Stimulated activated CD8-positive, alpha-beta memory T cell treated with anti-CD3 and anti-CD28 coated beads, Interleukin-12 subunit alpha, Interleukin-12 subunit beta, amount 100 ng/mL, for 1 hour (primary cell): ENCODE measurements at places on chromosomes 1 and 21.

GRCh38 chr1:3530926-3531818 lies 76.7 kb downstream of the ARHGEF16 start:
- DNase-seq: peak; percentile 63

GRCh38 chr1:194367121-194367520 lies 1180.7 kb upstream of the B3GALT2 start:
- DNase-seq: no peak

- no peak for DNase-seq
Measured at GRCh38 chr21:38293765-38294164, 37.0 kb downstream of the KCNJ15 start.

- no peak for DNase-seq
Measured at GRCh38 chr1:93029317-93029716, 49.8 kb upstream of the MTF2 start.

- DNase-seq: no peak
Measured at GRCh38 chr1:53381790-53382401, 54.0 kb upstream of the LRP8 start.

DNA sequence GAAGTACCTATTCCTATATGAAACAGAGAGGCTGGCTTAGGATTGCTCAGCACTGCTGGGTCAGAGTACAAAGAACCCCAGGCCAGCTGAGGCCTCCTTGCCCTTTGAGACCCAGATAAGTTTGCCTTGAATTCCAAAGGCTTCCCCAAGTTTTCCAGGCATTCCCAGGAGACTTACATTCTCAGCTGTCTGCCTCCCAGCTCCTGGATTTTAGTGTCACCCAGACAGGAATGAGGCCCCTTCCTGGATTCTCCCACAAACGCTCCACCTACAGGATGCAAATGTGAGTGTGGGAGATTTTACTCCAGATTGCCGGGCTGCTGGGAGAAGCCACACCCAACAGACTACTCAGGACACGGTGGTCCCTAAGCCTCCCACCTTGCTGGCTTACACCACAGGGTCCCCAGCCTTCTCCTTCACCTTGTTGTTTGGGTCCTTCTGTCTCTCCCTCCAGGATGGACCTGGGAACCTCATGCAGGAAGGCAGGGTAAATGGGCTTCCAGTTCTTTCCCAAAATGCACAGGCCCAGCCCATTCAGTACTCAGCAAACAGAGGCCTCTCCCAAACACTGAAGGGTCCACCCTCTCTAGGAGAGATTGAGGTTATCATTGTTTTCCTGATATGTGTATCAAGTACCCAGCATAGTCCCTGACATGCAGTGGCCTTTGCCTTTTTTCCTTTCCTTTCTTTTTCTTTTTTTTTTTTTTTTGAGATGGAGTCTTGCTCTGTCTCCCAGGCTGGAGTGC lies 10.6 kb downstream of the RHBG start:
- no peak for DNase-seq

- DNase-seq: no peak
Measured at GRCh38 chr1:222938986-222939385, 124.1 kb downstream of the DISP1 start.

- DNase-seq: no peak
Measured at GRCh38 chr21:35223480-35224156, 174.5 kb upstream of the RUNX1 start.

GRCh38 chr1:55775007-55775406 lies 559.8 kb upstream of the USP24 start:
- DNase-seq: no peak

GRCh38 chr1:186873687-186874086 lies 44.9 kb downstream of the PLA2G4A start:
- DNase-seq: no peak

DNA sequence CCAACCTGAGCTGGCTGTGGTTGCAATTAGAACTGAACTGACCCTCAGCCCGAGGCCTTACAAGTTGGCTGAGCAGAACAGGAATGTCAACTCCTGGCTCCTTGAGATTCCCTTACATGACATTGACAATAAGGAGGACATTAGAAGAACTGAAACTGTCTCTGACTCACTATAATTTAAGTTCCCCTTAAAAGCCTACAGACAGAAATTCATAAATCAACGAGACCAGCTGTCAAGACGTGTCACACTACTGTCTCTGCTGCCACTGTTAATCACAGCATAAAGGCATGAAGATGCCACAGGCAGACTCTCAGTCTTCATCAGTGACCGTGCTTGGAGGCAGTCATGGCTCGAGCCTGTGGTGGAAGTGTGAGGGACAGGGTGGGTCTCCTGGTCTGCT lies 168.8 kb downstream of the GABPA start:
- no peak for DNase-seq

- DNase-seq: no peak
Measured at GRCh38 chr1:203425663-203425975, 50.0 kb upstream of the PRELP start.

- no peak for DNase-seq
Measured at GRCh38 chr1:155003227-155003765, 694 bp downstream of the ZBTB7B start.

DNA sequence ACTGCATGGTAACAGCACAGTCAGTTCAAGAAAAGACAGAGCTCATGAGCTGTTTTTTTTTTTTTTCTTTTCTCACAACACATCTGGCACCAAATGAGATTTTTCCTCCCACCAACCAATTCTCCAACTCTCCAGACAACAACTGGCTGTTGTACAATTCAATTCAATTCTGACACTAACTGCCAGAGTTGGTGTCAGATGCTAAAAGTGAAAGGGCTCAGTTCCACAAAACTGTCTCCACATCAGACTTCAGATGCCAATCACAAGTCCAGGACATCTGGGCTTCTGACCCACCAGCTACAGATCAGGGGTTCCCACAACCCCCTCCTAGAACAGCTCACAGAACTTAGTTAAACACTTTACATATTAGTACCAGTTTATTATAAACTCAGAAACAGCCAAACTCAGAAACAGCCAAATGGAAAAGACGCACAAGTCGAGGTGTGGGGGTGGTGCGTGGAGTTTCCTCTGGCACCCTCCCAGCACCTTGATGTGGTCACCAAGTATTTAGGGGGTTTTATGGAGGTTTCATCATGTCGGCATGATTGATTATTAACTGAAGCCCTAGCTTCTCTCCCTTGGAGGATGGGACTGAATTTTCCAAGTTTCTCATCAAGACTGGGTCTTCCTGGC lies 39.2 kb upstream of the LRRC8D start:
- peak; percentile 47 for DNase-seq

DNA sequence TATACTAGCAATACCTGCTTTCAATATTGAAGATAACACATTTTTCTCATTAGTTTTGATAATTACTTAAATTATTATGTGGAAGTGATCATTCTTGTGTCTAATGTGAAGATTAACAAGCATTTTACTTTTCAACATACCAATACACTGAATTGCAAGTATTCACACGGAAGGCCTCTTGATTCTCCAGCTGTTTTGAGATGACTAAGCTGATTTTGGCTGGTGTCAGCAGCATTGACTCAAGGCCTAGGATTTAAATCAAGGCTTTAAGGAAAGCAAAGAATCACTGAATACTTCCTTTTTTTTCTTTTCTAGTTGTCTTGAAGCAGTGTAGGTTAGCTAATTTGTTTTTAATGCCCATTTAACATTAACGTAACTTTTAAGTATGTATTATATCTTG lies 373.7 kb downstream of the SRGAP2C start:
- no peak for DNase-seq

GRCh38 chr1:2163205-2163604 lies 31.4 kb downstream of the FAAP20 start:
- DNase-seq: no peak

DNA sequence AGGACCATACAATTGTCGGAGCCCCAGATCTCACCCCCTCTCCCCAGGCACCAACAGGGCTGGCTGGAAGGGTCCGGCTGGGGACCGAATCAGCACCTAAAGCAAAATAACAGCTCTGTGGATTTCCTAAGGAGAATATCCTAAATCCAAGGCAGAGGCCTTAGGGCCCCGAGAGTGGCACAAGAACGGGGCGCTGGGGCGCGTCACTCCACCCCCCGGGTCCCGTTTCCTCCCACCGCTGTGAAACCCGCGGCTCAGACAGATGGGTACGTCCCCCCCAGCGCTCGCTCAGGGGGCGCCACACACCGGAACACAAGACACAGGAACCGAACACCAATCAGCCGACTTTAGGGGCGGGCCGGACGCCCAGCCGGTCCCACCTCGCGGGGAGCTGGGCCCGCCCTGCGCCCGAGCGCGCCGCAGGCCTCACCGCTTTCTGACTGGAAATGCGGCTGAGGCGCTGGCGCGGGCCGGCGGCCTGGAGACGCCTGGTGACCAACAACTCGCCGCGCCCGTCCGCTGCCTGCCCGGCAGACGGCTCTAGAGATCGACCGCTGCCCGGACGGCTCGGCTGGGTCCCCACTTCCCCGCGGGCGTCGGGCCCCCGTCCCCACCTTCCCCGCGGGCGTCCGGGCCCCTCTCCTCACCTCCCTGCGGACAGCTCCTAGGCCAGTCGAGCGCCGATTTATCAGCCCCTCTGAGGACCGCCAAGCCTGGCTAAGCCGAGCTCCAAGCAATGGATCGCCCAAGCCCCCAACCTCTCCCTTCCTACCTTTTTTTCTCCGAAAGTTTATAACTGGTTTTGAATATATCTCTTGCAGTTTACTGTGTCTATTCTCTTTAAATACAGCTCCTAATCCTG lies at the start of gene HFM1:
TSS of gene HFM1 (minus strand) at position 687 of the 862 bp plus-strand sequence. CDS start 3,755 bp downstream, outside the sequence.
- DNase-seq: peak; percentile 29

GRCh38 chr1:208766832-208767231 lies 522.6 kb upstream of the PLXNA2 start:
- no peak for DNase-seq

DNA sequence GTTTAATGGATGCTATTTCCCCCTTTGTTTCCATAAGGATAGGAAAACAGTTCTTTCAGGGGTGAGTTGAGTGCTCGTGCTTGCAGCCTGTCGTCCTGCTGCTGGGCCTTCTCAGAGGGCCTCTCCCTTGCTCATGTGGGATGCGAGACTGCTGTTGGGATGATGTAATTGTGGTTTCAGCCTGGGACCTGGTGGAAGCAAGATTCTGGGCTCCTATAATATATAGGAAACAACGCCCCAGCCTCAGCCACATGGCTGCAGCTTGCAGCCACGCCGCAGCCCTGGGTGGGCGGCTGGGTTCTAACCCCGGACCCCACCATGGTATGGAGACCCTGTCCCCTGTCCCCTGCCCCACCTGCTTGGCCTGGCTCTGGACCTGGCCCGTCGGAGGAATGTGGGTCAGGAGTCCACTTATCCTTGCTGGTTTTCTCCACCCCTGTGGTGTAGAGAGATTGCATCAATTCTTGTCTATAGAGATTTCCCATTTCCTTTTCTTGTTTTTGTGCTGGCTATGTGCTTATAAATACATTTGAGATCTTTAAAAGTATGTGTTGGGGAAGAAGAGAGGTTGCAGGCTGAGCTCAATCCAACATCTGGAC lies 357.8 kb downstream of the SIPA1L2 start:
- DNase-seq: no peak

DNA sequence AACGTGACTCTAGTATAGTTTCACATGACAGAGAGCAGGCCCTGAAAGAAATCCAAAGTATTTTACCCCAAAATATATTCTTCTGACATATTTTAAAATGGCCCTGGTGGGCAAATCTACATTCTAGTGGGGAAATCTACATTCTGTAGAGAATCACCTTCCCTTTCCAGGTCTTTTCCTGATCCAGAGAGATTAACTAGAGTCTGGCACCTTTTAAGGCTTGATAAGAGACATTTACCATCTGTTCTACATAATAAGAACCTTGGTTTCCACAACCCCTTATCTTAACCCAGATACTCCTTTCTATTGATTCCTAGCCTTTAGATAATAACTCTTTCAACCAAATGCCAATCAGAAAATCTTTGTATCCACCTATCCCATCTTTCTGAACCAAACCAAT lies 17.0 kb upstream of the L1TD1 start:
- DNase-seq: no peak

- DNase-seq: no peak
Measured at GRCh38 chr1:53367503-53368313, 39.8 kb upstream of the LRP8 start.

GRCh38 chr1:241688940-241689368 lies 36.9 kb downstream of the WDR64 start:
- no peak for DNase-seq

GRCh38 chr1:225258811-225259210 lies 169.0 kb downstream of the LBR start:
- no peak for DNase-seq

DNA sequence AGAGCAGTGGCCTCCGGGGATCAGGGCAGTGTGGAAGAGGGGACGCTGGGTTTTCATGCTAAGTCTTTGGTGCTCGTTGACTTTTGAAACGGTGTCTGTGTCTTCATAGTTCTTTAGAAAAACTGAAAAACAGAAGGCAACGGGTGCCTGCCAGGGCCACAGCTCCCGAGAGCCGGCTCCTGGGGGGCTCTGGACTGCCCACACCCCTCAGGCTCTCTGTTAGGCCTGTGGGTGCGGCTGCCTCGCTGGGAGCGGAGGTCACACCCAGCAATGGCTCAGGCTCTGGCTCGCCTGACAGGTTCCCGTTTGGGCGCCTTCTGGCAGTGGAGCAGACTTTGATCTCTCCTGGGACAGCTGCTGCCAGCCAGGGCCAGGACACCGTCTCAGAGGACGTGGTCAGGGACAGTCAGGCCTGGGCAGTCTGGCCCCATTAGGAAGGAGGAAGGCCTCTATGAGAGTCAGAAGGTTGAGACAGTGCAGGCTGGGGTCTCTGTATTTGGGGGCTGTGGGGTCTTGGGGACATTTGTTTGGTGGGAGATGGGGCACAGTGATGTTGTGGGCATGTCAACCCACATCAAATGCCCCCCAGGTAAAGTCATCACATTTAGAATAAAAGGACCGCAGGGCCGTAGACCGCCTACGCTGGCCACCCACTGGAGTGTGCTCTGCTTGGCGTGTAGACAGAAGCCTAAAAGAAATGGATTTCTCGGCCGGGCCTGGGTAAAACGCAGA lies 5.6 kb downstream of the ARHGEF16 start:
- DNase-seq: no peak

- no peak for DNase-seq
Measured at GRCh38 chr21:44067011-44067839, 40.0 kb upstream of the PWP2 start.

DNA sequence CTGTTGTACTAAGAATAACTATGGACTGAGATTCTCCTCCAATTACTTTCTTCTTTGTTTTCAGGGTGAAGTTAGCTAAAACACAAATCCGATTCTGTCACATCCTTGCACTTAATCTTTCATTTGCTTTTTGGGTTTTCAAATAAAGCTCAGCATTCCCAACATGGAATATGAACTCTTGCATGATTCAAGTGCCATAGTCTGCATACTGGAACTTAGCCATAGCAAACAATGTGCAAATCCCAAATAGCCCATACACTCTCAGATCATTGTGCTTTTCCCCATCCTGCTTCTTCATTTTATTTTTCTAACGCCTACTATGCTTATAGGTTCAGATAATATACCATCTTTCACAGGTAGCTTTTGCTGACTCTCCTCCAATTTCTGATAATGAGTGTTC lies 455.8 kb upstream of the PRMT6 start:
- no peak for DNase-seq

- no peak for DNase-seq
Measured at GRCh38 chr1:9849691-9850441, 26.1 kb upstream of the CLSTN1 start.

- DNase-seq: no peak
Measured at GRCh38 chr1:111857194-111857651, 101.5 kb downstream of the DDX20 start.

GRCh38 chr1:25872713-25873112 lies 2.8 kb downstream of the PAQR7 start:
- no peak for DNase-seq
